ENCODE measurements at places on chromosomes 1 and 21.
A peak's percentile ranks its signal among the peaks of the same experiment; 100 is the strongest.

- peak; percentile 62 for DNase-seq
Observed at GRCh38 chr1:26378088-26378878, 5.7 kb upstream of the ZNF683 start.

DNA sequence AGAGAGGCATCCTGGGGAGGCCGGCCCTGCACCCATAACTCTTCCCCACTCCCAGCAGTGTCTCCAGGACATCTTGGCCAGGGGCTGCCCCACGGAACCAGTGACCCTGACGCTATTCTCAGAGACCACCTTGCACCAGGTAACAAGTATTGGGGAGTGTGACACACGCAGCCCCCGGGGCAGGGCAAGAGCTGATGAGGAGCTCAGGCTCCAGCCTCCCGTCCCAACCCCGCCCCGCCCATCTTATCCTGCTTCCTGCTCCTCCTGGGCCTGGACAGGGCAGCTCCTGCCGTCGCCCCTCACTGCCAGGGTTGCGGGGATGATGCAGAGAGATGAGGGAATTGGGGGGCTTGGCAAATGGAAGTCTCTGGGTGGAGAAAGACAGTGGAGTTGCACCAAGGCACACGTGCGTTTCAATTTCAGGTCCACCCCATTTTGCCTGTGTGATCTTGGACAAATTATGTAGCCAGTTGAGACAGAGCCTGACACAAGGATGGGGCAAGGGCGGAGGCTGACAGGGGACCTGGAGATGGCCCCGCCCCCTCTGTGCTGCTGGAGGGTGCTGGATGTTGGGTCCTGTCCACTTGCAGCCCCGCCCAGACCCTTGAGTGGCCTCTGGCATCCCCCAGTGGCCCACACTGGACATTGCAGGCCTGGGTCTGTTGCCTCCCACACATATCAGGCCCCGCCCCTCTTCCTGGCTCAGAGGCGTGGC lies 10.7 kb downstream of the CLCNKA start:
- DNase-seq, result peak; percentile 11

- DNase-seq, result no peak
Observed at GRCh38 chr1:96309783-96310182, 411.8 kb upstream of the PTBP2 start.

DNA sequence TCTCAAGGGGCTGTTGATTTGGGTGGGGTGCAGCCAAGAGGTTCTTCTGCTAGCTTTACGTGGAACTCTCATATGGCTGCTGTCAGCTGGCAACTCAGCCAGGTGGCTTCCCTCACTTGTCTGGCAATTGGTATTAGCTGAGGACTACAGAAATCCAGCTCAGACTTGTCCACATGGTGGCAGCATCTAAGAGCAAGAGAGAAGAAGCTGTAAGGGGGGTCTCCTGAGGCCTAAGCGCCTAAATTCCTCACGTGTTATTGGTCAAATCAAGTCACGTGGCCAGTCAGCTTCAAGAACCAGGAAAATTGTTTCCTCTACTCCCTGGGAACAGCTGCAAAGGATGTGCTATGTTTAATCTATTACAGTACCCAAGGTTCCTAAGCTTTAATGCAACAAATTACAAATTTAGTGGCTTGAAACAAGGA lies 4.2 kb upstream of the DYRK3 start:
- DNase-seq, result no peak

GRCh38 chr1:100359139-100359538 lies 6.8 kb downstream of the CDC14A start:
- no peak for DNase-seq

- DNase-seq, result no peak
Observed at GRCh38 chr1:5503556-5504363, 488.5 kb downstream of the NPHP4 start.

- no peak for DNase-seq
Observed at GRCh38 chr1:232593717-232594502, 36.0 kb downstream of the SIPA1L2 start.
